ENCODE measurements at places on chromosomes 4 and X.

GRCh38 chr4:20572976-20573375, 127.3 kb upstream of the PACRGL start:
- DNase-seq = no peak

DNA sequence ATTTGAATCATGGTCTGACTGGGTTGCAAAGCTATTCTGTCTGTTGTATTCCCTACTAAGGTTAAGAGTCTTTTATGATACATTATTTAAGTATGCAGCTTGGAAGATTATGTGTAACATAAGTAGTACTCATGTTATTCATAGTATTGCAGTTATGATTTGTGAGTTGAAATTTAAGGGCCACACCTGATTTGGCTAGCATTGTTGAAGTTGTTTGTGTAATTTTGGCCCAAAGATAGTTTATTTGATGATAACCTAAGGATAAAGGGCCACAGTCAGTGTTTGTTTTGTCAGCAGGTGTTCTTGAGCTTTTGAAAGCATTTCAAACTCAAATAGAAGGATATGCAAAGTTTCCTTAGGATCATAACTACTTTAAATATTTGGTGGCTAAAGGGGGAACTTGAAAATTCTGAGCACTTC, 38.9 kb downstream of the NUDT9 start:
- DNase-seq = no peak

DNA sequence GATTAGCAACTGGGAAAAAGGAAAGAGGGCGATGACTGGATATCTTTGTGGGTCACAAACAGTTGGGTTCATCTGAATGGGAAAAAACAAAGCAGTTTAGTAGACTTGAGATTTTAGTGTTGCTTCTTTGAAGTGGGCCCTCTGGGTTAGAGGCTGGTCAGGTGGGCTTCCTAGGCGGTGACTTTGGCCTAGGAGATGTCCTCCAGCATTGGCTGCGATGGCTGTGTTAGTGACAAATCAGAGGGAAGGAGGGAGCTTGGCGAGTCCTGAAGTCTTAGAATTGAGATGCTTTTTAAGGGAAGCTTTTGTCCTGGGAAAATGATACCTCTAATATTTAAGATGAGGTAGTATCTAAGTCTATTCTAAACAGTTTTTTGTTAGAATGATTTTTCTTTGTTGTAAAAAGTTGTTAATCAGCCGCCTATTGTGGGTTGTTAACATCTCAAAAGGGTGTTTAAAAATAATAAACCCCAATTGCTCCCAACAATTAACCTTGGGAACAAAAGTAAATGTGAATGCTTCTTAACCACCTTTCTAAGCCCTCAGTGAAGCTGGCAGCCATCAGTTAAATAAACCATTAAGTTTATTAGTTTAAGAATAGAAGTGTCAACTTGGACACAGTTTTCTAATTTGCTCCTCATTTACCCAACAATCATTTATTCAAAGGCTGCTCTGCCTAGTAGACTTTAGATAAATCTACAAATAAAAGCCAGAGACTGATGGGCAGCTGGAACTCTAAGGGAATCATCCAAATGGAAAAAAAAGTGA, 31.7 kb downstream of the DLG3 start:
- DNase-seq = no peak

DNA sequence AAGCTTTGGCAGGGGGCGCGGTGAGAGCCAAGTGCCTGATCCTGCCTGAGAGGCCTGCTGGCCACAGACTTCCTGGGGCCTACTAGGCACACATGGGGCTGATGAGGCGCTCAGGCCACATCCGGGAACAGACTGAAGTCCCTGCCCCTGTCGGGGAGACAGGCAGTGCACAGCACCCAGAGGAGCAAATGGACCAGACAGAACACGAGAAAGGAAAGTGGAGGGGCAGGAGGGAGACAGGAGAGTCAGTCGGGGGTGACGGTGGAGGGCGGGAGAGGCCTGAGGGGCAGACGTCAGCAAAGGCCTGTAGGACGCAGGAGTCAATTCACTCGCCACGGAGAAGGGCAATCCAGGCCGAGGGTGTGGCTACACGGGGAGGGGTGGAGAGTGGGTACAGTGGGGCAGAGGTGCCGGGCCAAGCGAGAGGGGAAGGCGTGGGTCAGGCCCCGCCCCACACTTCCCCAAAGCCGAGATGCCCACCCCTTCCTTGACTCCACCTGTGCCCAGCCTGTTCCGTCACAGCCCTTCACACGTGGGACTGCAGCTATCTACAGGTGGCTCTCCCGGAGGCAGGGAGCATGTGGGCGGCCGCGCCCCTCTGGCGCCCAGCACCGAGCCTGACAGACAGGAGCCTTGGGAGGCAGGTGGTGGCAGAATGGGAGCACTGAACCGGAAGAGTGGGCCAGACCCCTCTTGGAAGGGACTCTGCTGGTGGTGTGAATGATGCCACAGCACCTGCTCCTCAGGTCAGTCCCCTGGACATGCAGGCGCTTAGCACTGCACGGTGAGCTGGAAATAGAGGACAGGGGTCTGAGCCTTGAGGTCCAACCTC, 20.5 kb downstream of the NOP14 start:
- DNase-seq = no peak

DNA sequence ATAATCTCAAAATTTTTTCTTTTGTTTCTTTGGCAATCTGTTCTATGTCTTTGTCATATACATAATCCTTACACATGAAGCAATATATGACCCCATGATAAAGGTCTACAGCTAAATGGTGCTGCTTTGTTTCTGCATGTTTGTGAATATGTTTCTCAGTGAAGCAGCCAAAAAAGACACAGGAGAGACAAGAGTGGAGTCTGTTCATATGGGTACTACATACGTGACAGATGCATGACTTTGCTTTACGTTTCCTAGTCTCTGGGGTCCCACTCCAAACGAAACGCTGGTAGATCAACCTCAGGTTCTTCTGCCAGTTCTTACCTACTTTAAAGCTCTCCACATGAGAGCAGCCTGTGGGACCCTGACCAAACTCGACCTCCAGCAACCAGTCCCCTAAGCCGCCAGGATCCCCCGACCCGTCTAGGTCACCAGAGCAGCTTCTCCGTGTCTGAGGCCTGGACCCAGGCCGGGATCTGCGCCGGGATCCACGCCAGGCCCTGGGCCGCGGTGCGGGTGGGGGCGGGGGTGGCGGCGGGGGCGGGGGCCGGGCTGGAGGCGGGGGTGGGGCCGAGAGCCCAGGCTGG, 1.5 kb downstream of the USP51 start:
- no peak for DNase-seq

DNA sequence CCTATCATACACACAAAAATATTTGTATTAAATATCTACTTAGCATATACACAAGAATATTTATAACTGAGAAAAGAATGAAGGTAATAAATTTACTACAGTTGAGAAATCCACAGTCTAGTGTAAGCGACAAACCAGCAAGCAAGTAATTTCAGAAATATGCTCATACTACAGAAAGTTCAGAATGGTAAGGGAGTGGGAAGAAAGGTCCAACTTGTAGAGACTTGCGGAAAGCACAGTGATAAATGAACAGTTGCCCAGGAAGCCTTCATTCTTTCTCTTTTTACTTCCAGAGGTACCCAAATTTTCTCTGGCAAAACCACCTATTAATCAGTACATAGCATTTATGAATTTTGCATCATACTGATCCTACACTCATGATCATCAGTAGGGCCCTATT, 438.1 kb upstream of the PCDH10 start:
- DNase-seq = no peak

- no peak for DNase-seq
Observed at GRCh38 chrX:48935301-48935670, 16.5 kb upstream of the PIM2 start.

DNA sequence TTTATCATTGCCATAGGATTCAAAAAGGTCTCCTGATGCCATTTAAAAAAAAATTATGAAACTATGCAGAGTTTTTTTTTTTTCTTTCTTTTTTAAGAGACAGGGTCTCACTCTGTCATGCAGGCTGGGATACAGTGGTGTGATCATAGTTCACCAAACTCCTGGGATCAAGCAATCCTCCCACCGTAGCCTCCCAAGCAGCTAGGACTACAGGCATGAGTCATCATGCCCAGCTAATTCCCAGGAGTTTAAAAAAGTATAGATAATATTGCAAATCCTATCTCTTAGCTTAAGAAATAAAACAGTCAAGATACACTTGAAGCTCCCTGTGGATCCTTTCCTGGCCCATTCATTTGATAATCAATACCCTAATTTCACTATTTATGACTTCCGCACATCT, 58.6 kb upstream of the PRSS48 start:
- no peak for DNase-seq

DNA sequence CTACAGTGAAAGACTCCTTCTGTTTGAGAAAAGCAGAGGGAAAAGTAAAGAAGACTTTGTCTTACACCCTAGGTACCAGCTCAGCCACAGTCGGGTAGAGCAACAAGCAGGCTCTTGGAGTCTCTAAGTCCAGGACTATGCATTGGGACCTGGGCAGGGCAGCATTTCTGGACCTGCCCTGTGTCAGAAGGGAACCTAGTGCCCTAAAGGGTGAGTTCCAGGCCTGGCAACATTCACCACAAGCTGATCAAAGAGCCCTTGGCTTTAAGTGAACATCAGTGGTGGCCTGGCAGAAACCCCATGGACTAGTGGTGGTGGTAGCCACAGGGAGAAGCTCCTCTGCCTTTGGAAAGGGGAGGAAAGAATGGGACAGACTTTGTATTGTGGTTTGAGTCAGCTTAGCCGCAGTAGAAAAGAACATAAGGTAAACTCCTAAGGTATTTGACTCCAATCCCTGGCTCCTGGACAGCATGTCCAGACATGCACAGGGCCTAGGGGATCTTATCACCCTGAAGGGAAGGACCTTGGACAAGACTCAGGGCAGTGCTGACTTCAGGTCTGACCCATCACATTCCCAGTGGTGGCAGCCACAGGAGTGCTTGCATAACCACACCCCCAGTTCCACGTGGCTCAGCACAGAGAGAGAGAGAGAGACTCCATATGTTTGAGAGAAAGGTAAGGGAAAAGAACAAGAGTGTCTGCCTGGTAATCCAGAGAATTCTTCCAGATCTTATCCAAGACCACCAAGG, 32.6 kb downstream of the CCDC158 start:
- DNase-seq = no peak

- no peak for DNase-seq
Observed at GRCh38 chr4:82957045-82957444, 53.6 kb downstream of the LIN54 start.

DNA sequence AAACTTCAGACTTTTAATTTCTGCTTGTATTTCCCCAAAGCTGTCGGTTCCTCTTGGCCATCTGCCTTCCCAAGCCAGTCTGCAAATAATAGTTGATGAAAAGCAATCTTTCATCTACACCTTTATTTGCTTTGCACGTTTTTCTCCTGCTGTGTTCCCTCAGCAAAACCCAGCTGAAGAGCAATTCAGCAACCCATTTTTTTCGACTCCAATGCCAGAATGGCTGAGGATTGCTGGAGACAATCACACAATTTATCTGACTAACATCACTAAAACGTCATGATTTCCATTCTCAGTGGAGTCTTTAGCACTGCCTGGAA, 94.3 kb downstream of the GPRIN3 start:
- no peak for DNase-seq

DNA sequence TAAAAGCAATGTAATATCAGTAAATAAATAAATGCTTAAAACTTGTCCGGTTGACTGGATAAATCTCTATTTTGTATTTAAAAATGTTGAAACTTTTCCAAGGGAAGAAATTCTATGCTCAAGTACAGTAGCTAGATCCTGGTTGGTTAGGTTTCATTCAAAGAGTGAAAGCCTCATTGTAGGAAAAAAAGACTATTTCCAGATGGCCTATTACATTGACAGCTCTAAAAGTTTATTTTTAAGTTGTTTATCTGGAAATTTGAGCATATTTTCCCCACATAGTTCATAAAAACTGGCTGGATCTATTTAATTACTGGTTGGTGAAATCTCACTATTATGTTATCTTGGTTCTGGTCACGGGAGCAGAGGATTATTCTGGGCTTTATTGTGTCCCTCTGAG, 38.0 kb downstream of the FRAS1 start:
- DNase-seq = no peak

GRCh38 chrX:110120025-110120424, 117.1 kb downstream of the TMEM164 start:
- DNase-seq = no peak

DNA sequence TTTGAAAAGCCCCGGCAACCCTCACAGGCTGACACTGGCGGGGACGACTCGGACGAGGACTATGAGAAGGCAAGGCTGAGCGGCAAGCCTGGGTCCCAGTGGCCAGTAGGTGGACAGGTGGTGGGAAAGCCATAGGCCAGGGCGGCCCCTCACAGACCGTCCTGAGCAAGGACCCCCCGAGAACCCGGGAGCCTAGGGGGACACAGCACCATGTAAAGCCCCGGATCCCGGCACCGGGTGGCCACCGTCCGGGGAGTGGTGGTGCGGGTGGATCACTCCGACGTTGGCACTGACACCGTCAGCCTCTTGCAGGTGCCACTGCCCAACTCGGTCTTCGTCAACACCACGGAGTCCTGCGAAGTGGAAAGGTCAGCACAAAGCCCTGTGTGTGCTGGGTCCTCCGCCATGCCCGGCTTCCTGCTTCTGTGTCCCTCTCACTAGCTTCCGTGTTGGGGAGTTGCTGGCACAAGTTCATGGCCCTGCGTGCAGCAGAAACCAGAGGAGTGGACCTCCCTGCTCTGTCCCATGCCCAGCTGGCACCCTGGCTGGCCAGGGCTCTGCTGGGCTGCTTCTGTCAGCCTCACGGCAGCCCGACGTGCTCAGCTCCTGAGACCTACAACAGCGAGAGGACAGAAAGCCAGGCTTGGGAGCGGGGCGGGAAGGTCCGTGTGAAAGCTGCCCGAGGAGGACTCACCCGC, 11.9 kb upstream of the ADD1 start:
- DNase-seq = no peak

- DNase-seq = no peak
Observed at GRCh38 chr4:118313098-118313497, 39.7 kb downstream of the PRSS12 start.

DNA sequence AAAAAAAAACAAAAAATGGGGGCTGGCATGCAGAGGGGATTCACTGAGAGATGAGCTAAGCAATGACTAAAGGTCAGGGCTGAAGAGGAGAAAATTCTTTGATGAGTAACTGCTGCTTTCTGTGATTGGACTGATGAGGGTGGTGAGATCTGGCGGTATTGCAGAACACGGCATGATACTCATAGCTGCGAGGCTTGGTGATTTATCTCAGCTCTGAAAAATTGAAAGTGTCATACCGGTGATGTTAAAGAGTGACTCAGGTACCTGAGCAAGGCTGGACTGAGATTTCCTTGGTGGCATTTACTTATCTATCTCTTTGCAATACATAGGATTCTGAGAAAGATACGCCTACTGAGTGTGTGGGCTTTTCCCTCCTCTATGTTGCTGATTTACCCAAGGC, 204.1 kb upstream of the DDX53 start:
- DNase-seq = no peak

DNA sequence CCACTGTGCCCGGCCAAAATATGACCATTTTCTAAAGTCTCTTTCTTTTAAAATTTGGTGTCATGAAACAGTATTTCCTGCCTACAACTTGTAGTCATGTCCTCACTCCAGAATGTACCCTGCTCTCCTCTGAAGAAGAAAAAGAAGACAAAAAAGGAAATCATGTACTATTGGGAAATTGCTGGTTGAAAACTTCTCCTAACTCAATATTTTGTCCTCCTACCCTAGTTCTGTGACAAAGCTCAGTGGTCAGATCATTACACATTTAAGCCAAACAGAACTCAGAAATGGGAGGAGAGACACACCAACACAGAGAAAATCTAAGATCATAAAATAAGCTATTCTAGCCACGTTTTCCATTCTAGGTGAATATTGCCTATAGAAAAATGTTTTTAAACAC, 127.7 kb downstream of the IRF2 start:
- no peak for DNase-seq

- no peak for DNase-seq
Observed at GRCh38 chrX:120308558-120308957, 2.7 kb downstream of the TMEM255A start.
